ENCODE measurements at places on chromosomes 2 and 18.
A peak's percentile ranks its signal among the peaks of the same experiment; 100 is the strongest.

DNA sequence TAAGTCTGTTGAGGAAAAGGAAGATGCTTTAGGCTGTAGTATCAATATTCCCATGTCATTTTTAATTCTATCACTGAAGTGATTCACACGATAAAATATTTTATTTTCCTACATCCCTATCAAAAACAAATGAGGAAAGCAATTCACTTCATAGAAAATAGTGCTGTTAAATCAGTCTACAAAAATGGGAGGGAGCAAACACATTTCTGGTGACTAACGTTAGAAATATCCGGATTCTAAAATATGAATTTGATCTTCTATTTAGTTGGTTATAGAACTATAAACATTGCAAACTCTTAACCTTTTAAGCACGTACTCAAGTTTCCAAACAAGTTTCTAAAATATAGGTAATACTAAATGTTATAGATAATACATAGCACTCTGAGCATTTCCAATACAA, 20.8 kb downstream of the ATF2 start:
- DNase-seq, result no peak

DNA sequence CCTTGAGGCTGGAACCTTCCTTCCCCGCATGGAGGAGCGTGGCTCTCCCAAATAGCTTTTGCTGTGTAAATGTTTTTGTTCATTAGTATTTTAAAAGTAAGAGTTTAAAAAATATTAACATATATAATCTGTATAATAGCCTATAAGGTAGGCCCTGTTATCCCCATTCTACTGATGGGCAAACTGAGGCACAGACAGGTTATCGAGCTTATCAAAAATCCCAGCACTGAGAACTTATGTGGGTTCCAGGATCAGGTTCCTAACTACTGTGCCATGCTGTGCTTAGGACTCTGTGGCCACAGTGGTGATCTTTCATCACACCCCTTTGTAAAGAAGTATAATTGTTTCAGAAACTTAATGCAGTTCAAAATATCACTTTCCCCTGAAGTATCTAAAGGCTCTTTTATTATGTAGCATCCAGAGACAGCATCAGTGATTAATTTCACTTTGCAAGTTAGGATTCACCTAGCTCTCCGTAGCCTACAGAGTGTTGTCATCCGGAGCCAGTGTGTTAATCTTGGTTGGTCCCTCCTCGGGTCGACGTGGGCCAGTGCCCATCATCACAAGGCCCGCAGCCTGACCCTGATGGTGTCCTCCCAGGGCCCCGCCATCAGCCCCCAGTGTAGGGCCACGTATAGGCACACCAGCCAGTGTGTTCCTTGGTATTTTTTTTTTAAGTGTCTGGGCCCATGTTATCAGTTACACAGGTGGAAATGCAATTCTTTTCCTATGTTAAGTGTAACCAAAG, 28.7 kb downstream of the CABLES1 start:
- no peak for DNase-seq

DNA sequence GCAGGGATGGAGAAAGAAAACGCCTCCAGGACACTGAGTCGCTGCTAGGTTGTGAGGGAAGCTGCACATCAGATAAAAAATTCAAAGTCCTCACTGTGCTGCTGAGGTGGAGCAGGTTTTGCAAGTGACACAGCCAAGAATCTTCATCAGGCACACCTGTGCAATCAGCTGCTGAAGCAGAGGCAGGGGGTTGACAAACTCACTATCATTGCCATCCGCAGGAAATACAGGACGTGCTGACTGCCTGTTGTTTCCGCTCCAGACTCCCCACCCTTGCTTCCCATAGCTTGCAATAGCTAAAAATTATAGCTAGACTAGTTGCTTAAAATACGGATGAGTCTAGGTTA, 147.8 kb upstream of the FHL2 start:
- DNase-seq, result no peak

DNA sequence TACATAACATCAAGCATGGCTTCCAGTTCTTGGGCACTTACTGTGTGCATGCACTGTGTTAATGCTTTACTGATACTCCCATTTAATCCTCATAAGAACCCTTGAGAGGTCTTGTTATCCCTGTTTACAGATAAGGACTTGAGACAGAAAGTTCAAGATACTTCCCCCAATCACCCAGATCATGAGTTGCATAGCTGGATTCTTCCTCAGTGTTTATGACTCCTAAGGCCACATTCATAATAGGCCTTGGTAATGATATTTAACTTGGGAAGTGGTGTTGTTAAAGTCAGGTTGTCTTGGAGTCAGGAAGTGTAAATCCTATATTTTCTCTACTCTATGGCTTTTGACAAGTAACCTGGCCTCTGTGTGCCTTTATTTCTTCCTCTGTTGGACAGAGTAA, 22.7 kb downstream of the NOSTRIN start:
- no peak for DNase-seq

DNA sequence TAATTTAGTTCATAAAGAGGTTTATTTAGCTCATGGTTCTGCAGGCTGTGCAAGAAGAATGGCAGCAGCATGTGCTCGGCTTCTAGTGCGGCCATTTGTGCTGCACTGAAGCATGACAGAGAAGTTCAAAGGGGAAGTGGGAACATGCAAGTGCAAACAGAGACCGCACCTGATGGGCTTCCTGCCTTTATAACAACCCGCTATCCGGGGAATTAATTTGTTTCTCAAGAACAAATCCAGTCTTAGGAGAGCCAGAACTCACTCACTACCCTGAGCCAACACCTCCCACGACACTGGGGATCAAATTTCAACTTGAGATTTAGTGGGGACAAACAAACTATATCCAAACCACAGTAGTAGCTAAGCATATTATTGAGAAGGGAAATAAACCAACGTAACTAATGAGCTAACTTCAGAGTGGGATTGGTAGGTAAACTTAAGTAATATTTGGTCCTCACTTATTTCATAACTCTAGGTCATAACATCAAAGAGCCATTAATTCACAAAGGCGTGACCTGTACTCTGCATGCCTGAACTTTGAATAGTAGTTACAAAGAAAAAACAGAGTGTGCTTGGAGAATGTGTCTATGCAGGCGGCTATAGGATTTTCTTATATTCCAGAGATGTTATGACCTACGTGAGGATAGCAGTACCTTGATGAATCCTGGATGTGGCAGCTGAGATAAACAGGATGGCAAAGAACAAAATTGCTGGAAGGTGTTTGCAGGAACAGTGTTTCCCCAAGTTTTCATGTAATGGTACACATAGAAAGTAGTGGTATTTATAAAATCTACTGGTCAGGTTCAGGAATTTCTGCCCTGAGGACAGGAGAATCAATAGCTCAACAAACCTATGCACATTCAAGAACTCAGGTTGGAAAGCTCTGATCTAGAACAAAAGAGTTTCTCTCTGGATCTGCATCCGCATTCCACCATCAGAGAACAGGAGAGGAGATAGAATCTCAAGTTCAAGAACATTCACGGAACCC, 845.9 kb upstream of the ID2 start:
- no peak for DNase-seq

DNA sequence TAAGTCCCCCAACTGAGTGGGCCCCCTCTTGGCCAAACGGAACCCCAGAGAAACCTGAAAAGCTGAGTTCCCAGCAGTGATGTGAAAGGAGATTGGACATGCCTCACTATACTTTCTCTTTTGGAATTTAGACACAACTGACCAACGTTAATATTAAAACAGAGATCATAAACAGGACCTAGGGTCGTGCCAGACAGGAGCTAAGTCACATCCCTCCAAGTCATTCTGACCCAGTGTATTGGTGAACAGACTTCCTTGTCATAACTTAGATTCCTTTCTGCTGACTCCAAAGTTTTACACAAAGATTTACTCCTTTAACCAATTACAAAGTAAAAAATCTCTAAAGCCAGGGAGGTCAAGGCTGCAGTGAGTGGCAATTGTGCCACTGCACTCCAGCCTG, 46.9 kb downstream of the UXS1 start:
- DNase-seq, result no peak

DNA sequence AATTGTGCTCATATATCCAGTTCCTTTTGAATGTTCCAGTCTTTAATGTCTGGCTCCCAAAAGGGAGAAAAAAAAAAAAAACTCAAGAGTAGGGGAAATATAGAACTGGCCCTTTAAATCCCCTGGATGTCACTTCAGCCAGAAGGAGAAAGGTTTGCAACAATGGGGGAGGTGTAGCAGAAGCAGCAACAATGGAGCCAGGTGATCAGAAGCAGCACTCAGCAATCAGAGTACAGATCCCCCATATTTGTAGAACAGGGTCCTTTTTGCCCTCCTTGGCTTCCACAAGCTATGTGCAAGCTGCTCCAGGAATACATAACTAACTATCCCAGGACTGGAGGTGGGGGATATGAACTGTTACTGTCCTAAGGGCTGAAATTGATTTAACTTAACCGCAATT, 25.8 kb upstream of the ZNF397 start:
- DNase-seq, result no peak

GRCh38 chr18:3794537-3795348, 344.8 kb downstream of the TGIF1 start:
- no peak for DNase-seq

DNA sequence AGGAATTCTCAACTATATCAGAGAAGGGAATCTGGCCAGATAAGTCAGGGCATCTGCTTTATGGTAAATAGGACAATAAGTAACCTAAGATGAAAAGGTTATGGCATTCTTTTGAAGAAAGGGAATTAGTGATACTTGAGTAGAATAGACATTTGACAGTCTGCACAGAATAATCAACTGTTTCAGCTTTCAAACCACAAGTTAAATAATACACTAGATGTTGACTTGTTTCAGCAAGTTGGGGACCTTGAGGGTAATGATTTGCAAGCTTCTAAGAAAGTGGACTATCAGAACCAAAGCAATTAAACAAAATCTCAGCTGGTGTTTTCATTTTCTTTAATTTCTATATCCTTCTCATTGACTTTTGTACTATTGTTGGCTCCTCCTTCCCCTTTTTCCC, 54.5 kb downstream of the SLC39A10 start:
- DNase-seq, result no peak

DNA sequence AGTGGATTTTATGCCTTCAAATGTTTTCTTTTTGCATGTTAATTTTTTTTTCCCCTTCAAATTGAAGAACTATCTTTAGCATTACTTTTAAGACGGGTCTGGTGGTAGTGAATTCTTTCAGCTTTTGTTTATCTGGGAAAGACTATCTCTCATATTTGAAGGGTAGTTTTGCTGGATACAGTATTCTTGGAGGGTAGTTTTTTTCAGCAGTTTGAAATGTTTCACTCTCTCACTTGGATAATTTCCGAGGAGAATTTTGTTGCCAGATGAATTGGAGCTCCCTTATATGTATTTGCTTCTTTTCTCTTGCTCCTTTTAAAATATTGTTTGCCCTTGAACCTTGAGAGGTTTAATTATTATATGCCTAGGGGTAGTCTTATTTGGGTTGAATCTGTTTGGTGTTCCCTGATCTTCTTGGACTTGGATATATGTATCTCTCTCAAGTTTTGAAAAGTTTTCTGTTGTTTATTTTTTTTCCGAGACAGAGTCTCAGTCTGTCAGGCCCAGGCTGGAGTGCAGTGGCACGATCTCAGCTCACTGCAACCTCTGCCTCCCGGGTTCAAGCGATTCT, 15.5 kb downstream of the TTLL4 start:
- no peak for DNase-seq

DNA sequence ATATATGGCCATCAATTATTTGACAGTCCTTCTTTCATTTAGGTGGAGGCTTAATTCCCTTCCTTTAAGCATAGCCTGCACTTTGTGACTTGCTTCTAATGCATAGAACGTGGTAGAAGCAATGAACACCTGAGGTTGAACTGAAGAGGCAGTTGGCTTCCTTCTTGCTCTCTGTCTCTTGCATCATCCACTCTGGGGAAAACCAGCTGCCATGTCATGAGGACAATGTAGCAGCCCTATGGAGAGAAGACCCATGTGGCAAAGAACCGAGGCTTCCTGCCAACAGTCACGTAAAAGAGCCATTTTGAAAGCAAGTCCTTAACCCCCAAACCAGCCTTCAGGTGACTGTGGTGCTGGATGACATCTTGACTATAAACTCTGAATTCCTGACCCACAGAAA, 46.8 kb downstream of the ATOH8 start:
- no peak for DNase-seq

- no peak for DNase-seq
Observed at GRCh38 chr2:10324095-10324832, 21.6 kb downstream of the HPCAL1 start.

GRCh38 chr18:26865557-26865956, at the start of gene AQP4:
Gene AQP4 (minus strand): TSS chr18:26865707. CDS start chr18:26865689, 18 bp downstream.
- DNase-seq, result peak; percentile 19

DNA sequence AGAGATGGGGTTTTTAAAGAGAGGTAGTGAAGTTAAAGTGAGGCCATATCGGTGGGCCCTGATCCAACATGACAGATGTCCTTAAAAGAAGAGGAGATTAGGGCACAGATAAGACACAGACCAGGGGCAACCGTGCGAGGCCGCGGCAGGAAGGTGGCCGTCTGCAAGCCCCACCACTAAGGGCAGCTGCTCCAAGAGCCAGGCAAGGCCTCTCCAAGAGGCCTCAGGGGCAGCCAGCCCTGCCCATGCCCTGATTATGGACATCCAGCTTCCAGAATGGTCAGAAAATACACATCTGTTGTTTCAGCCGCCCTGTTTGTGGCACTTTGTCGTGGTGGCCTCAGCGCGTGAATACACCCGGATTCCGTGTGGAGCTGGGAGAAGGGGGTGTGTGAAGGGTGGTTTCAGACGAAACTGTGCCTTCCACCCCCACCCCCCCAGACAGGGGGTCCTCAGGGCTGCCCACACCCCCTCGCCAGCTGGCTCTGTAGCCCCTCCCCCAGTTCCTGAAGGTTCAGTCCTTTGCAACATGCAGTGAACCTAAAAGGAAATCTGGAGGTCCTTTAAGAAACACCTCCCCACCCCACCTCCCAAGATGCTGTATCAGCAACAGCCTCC, 74.1 kb upstream of the SMAD7 start:
- peak; percentile 75 for DNase-seq

DNA sequence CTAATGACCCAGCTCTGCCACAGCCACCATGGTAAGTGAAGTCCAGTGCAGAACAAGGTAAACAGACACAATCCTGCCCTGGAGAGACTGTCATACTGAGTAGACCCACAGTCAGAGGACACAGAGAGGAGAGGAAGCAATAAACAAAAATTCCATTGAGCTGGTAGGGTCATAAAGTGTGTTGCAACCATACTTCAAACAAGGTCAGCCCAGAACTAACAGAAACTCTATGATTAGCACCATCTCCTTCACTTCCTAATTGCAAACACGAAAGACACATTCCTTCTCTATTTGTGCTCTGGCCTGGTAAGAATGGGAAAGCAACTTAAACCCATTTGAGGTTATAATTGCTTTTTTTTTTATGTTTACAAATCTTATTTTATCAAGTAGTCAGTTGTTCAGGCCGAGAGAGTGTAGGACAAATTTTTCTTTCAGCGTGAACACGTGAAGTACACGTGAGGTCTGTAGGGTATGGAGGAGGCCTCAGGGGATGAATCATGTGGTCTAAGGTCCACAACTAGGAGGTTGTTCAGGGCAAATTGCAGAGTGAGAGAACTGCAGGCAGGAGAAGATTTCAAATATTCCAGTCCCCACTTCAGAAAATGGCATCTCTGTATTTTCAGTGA, 71.4 kb upstream of the GLS start:
- no peak for DNase-seq

GRCh38 chr2:19176977-19177376, 181.4 kb downstream of the OSR1 start:
- DNase-seq, result no peak

- no peak for DNase-seq
Observed at GRCh38 chr2:37987098-37987775, 62.1 kb downstream of the RMDN2 start.

- DNase-seq, result no peak
Observed at GRCh38 chr2:240889601-240890560, 6.1 kb downstream of the MAB21L4 start.

All from WERI-Rb-1 (cell line).